NCI-H524 treated with DMSO at 0.1 percent for 48 hours (cell line): ENCODE measurements at places on chromosomes 7 and 10.

DNA sequence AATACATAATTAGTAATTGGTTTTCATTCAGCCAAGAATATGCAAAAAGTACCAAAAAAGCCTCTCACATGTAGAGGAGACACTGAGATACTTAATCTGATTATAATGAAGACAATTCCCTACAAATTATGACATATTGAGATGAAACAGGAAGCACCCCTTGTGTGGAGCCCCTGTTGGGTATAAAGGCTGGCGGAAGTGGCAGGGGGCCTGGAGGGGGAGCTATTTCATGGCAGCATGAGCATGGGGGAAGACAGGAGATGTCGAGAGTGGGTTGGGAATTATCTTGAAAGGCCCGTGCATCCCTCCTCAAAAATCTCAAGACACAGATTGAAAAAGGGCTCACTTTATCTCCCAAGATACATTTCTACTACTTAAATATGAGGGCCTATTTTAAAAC is 96.9 kb downstream of the PIP4K2A start:
- no peak for DNase-seq

- DNase-seq = no peak
Observed at GRCh38 chr10:3623746-3624145, 161.3 kb downstream of the KLF6 start.

DNA sequence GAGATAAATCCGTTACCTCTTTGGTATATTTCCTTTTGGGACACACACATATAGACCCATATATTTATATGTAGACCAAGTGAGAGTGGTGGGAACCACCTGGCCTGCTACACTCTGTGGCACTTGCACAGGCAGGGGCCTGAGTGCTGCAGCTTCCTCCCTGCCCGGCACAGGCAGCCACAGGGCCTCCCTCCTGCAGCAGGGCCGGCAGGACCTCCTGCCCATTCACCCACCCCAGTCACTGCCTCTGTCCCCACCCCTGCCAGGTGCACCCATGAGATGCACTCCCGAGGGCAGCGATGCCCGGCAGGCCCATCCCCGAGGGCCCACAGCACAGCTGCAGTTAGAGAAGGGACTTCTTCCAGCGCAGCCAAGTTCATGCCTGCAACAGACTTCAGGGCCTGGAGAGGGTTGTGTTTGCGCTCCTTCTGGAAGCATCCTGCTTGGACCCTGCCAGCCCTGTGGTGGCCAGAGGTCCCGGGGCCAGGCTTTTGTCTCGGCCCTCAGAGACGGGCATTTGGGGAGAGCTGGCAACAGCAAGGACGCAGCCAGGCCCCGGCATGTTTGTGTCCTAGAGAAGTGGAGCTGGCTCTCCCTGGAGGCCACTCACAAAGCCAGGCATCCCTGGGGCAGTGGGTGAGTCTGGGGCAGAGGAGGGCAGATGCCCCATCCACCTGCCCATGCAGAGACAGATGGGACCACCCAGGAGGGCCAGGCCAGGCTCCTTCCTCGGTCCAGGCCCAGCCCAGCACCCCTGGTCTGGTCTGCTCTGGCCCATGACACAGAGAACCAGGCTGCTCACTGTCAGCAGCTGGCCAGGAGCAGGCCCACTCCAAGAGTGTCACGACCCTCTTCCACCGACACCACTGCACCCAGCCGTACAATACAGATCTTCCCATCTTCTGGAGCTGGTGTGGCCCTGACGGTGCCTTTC is 41.4 kb downstream of the PWWP2B start:
- DNase-seq = no peak

- DNase-seq = peak; percentile 42
Observed at GRCh38 chr7:83271212-83272099, 108.8 kb upstream of the PCLO start.

DNA sequence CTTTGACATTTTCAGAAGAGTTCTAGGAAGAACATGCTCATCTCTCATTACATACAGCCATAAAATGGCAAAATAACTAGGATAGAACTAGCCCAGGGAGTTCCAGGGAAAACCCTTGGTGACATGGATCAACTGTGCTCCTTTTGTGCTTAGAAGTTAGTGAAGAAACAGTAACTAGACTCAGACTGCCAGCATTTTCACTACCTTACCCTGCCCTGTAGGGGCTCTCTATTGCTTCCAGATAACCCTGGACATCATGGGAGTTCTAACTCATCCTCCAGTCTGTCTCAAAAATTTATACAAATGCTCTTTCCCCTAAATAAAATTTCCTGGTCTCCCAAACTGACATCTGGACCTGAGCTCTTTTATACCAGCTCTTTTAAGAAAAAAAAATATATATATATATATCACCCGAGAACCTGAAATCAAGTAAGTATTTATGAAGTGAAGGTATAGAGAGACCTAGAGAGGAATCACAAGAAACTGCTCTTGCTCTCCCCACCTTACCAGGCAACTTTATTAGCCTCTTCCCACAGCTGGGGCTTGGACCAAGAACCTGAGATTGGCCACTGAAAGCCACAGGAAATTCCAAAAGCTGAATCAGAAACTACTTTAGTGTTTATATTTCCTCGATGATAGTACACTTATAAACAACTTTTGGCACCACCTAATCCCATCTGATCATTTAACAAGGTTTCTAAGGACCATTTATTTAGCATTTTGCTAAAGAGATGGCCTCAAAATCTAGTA is 101.4 kb downstream of the RELN start:
- DNase-seq = no peak

DNA sequence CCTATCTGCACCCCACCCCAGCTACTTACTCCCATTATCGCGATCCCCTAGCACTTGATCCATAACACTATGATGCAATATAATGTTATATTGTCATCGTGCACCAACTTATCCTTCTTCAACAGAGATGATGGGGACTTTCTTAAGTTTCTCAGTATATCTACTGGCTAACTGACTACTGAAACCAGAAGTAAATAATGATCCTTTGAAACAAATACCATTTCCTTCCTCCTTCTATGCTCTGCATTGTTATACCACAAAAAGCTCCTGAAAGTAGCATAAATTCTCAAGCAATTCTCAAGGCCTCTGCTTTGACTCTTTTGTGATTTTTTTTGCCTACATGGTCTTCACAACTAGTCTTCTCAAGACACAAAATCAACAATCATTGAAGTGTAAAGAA is 68.9 kb downstream of the HTR7 start:
- DNase-seq = no peak
